ENCODE measurements at places on chromosomes 11 and 22.

GRCh38 chr11:74683279-74683871 is 47.9 kb downstream of the CHRDL2 start:
- no peak for DNase-seq

- no peak for DNase-seq
Measured at GRCh38 chr22:43571181-43571580, 159.4 kb downstream of the MPPED1 start.

GRCh38 chr11:19919050-19919561 is 206.5 kb downstream of the NAV2 start:
- DNase-seq, result peak; percentile 16

DNA sequence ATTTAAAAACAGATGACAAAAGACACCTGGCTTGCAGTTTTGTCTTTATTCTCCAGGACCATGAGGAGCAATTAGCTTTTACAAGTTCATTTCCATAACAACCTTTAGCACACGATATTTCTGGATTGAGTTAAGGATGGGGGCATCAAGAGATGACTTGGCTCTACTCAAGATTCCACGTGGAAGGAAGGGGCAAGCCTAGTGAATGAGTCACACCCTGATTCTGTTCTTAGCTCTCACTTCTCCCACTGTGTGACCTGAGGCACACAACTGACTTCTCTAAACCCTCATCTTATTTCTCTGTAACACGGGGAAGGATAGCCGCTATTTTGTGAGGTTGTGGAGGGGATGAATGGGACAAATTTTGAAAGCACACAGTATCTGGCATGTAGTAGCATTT is 185.5 kb downstream of the KIRREL3 start:
- DNase-seq, result no peak

- no peak for DNase-seq
Measured at GRCh38 chr11:70772950-70773349, 374.6 kb downstream of the CTTN start.

- DNase-seq, result no peak
Measured at GRCh38 chr11:35951680-35952079, 7.8 kb downstream of the LDLRAD3 start.

DNA sequence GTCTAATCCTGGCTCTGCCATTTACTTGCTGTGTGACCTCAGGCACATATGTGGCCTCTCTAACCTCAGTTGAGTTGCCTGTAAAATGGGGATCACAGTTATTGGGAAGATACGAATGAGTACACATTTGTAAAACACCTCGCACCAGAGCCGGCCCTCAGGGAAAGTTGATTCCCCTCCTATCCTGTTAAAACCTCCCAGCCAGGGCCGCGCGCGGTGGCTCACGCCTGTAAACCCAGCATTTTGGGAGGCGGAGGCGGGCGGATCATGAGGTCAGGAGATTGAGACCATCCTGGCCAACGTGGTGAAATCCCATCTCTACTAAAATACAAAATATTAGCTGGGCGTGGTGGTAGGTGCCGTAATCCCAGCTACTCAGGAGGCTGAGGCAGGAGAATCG is 7.8 kb upstream of the MYBPC3 start:
- DNase-seq, result no peak

DNA sequence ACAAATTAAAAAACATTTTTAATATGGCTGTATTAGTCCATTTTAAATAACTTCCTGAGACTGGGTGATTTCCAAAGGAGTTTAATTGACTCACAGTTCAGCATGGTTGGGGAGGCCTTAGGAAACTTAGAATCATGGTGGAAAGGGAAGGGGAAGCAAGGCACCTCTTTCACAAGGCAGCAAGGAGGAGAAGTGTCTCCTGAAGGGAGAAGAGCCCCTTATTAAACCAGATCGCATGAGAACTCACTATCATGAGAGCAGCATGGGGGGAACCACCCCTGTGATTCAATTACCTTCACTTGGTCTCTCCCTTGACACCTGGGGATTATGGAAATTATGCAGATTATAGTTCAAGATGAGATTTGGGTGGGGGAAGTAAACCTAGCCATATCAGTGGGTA is 488.6 kb downstream of the ETS1 start:
- no peak for DNase-seq

DNA sequence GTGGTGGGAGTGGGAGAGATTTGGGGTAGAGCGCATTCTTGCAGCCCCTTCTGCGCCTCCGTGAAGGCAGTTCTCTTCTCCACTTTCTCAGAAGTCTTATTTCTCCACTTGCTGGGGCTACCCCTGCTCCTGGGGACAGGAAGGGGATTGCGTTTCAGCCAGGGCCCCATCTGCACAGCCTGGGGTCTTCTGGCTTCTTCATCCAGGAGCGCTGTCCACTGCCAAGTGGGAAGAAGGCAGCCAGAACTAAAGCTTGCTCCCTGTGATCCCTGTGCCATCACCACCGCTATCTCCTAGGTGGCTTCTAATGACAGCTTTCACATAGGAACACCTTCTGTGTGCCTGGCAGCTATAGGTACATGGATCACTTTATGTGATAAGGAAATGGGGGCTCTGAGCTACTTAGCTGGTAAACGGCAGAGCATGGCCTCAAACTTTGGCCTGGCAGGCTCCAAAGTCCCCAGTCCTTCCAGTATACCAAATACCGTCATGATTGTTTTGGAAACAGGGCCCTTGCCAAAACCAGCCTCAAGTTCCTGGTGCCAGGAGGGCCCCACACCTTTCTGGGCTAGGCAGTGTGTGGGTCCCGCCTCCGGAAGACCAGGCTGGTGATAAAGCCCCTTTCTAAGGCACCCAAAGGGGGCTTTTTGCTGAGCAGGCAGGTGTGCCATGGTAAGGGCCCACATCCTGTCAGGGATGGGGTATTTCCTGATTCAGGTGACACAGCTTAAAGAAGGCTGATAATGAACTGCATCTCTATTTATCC is 60.4 kb upstream of the PAX6 start:
- DNase-seq, result no peak

- DNase-seq, result no peak
Measured at GRCh38 chr22:43820651-43821305, 8.7 kb upstream of the EFCAB6 start.

- DNase-seq, result no peak
Measured at GRCh38 chr11:80900265-80900664, 1459.4 kb upstream of the TENM4 start.

- no peak for DNase-seq
Measured at GRCh38 chr11:2559527-2560311, 114.9 kb downstream of the KCNQ1 start.

DNA sequence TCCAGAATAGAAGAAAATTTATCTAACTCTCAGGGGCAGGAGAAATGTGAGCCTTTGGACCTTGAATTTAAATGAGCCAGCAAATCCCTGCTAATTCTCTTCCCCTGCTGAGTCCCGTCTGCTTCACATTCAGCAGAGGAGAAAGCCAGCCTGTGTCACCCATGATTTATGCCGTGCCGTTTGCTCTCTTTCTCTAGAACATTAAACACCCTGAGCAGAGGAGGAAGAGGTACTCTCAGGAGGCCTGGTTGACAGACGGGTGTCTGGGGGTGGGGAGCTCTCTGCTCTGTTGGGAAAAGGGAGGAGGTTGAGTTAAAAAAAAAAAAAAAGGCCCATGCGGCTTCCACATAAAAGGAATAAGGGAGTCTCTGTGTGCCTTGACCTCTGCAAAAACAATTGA is 11.3 kb upstream of the MTMR3 start:
- no peak for DNase-seq

- no peak for DNase-seq
Measured at GRCh38 chr11:3130269-3131071, 34.6 kb downstream of the OSBPL5 start.

GRCh38 chr11:128544471-128545051 is 42.8 kb downstream of the ETS1 start:
- DNase-seq, result no peak

DNA sequence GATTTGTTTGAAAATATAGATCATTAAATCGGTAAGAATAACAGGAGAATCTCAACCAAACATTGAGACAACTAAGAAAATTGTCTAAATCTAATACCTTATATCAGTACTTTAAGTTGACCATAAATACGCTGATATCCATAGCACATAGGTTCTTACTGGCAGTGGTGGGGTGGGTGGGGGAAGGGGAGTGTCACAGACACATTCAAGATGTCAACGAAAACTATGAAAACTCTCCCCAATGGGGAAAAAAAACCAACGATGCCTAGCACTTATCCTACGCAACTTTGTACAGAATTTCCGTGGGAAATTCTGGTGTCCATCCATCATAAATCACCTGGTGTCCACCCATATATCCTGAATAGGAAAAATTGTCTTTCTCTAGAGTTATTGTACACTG is 6.2 kb downstream of the GRAP2 start:
- DNase-seq, result no peak

- DNase-seq, result peak; percentile 9
Measured at GRCh38 chr11:69480547-69481392, 693 bp upstream of the LINC01488 start.

- no peak for DNase-seq
Measured at GRCh38 chr11:7533199-7534041, 19.6 kb downstream of the PPFIBP2 start.

DNA sequence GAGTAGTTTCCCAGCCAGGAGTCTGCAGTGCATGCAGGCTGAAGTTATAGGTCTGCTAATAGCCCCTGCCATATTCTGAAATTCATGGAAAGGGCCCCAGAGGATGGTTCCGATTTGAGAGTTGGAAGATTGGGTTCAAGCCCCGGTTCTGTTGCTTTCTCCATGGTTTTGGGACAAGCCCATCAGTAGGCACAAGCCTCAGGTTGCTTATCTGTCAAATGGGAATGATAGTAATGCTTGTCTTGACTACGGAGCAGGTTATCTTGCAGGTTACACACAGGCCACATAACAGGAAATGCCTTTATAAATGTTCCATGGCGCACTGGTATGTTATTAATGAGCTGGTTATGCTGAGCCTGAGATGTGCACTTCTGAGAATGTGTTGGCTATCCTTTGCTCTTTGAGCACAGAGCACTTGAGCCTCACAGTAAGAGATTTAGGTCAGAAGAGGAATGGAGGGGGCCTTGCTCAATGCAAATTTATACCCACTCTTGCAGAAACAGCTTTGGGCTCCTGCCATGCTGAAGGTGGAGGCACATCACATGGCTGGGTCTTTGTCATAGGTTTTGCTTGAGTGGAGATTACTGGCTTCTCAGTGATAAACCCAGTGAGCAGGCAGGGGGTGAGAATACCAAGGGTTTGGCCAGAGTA is 47.1 kb downstream of the ZNRF3 start:
- no peak for DNase-seq

GRCh38 chr11:17019232-17019631 is 5.0 kb upstream of the PLEKHA7 start:
- DNase-seq, result no peak

DNA sequence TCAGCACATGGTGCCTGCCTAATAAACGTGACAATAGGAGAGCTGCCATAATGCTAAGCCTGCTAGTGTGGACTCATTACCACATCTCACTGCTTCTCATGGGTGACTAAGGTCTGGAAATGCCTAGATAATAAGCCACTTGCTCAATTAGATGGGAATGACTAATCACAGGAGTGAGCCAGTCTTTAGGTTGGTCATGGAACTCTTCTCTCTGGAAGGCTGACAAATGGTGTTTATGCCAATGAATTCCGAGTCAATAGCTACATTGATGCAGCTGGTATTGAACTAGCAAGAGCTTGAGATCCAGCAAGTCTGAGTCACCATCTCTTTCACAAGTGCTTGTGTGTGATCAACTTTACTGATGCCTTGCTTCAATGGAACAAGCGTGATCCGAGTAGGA is 334.9 kb downstream of the OPCML start:
- DNase-seq, result no peak

DNA sequence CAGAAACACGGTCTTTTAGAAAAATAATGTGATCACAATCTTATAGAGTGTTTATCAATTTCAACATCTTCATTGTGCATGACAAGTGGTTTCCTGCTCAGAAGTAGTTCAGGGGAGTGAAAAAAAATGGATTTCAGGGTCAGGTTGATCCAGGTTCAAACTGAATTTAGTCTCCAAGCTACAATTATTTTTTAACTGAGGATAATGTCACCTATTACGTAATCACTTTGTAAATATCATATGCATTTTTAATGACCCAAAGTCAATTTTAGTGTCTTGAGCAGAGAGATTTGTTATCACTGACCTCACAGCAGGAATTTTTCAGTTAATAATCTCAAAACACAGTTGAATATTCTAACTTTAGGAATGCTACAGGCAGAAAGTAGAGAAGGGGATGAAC is 627.2 kb upstream of the LUZP2 start:
- DNase-seq, result no peak

DNA sequence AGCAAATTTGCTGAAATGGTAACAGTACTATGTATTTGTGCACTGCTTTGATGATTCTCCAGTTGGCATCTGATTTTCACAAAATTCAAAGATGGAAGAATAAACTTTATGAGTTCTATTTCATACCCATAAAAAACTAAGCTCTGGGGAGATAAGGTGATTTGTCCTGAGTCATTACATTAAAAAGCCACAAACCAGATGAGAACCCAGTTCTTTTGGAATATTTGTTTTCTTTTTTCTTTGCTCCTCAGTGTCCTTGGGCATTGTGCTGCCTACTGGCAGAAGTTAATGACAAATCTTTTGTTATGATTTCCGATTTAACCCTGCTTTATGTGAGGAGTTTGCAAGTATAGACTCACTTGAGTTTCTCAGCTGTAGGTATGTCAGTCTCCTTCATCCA is 45.4 kb upstream of the AMOTL1 start:
- DNase-seq, result no peak

GRCh38 chr22:38419121-38419857 is 35.7 kb downstream of the KCNJ4 start:
- DNase-seq, result no peak
